ENCODE measurements at places on chromosomes 7 and 10.

- no peak overlapping the region for H3K4me3 ChIP-seq
- no peak overlapping the region for H3K27ac ChIP-seq
- no peaks in the 10 kb centered on the region for H3K27me3 ChIP-seq
- H3K4me1 ChIP-seq, result no peaks in the 10 kb centered on the region
- H3K36me3 ChIP-seq, result no peaks in the 10 kb centered on the region
Observed at GRCh38 chr7:93015101-93015778, 102.5 kb downstream of the SAMD9 start.

DNA sequence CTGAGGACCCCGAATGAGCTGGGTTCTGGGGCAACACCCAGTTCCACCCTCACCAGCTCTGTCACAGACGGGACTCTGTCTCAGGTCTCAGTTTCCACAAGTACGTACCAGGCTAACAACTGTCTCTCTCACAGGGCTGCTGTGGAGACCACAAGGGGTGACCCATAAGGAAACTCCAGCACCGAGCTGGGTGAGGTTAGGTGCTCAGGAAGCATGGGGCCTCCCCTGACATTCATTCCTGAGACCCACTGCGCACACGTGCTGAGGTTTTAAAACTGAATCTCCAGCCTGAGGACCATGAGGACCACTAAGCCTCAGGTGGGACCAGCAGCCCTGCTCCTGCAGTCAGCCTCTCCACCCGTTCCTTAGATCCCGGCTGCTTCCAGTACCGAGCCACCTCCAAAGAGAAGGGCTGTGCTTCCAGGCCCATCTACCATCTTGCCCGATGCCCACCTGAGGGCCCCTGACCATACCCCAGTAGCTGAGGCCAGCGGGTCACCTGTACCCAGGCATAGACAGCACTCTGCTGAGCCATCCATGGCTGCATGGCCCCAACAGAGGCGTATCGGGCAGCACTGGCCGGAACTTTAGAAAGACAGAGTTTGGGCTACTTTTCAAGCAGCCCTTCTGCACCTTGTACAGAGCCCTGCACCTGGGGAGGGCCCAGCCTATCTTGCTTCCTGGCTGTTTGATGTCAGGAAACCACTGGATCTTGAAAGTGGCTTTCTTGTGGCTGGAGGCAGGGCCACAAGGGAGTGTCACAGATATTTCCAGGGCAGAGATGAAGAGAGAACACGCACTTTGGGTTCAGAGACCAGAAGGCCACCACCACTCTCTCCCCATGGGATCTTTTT, 18.7 kb downstream of the HSPA12A start:
- H3K4me1 ChIP-seq, result no peaks in the 10 kb centered on the region
- no peaks in the 10 kb centered on the region for H3K36me3 ChIP-seq
- no peak overlapping the region for H3K4me3 ChIP-seq

DNA sequence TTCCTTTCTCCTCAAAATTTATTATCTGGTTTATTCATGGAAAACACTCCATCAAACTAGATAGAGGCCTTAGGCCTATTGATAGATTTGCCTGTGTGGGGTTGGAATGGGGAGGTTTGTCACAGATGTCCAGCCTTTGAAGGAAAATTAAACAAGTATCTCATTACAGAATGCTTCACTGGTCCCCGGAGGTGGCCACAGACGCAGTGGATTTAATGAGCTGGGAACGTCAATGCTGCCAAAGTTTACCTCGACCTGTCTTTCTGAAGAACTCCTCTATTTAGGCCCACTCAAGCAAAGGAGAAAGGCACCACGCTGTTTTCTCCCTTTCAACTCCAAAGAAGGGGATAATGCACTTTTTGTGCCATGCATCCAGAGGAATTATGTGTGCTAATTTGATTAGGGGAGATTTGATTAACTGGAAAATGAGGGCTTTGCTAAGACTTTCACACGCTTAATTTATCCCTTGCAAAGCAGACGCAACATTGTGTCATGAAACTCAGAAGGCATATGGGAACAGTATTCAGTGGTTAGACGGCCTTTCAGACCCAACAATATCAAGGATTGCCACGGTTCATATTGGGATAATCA, 558.8 kb upstream of the GALNT17 start:
- no peak overlapping the region for H3K4me3 ChIP-seq
- no peaks in the 10 kb centered on the region for H3K36me3 ChIP-seq
- no peak overlapping the region for H3K27ac ChIP-seq
- H3K27me3 ChIP-seq, result no peaks in the 10 kb centered on the region
- DNase-seq, result no peak
- no peaks in the 10 kb centered on the region for H3K4me1 ChIP-seq

- no peak overlapping the region for H3K27ac ChIP-seq
- no peaks in the 10 kb centered on the region for H3K36me3 ChIP-seq
- no peak overlapping the region for H3K4me3 ChIP-seq
- no peak for DNase-seq
- H3K27me3 ChIP-seq, result no peaks in the 10 kb centered on the region
Observed at GRCh38 chr7:142428094-142428493, 170.2 kb upstream of the PRSS58 start.

GRCh38 chr7:139618482-139619366, 95.2 kb downstream of the CLEC2L start:
- no peak overlapping the region for H3K4me3 ChIP-seq
- peaks cover 7% of the 10 kb centered on the region for H3K4me1 ChIP-seq
- H3K27ac ChIP-seq, result no peak overlapping the region
- H3K36me3 ChIP-seq, result no peaks in the 10 kb centered on the region
- H3K27me3 ChIP-seq, result no peaks in the 10 kb centered on the region

GRCh38 chr7:116497708-116498107, 1.8 kb upstream of the CAV2 start:
- no peaks in the 10 kb centered on the region for H3K27me3 ChIP-seq
- no peak overlapping the region for H3K27ac ChIP-seq
- H3K36me3 ChIP-seq, result no peaks in the 10 kb centered on the region
- peaks cover 17% of the 10 kb centered on the region for H3K4me1 ChIP-seq

DNA sequence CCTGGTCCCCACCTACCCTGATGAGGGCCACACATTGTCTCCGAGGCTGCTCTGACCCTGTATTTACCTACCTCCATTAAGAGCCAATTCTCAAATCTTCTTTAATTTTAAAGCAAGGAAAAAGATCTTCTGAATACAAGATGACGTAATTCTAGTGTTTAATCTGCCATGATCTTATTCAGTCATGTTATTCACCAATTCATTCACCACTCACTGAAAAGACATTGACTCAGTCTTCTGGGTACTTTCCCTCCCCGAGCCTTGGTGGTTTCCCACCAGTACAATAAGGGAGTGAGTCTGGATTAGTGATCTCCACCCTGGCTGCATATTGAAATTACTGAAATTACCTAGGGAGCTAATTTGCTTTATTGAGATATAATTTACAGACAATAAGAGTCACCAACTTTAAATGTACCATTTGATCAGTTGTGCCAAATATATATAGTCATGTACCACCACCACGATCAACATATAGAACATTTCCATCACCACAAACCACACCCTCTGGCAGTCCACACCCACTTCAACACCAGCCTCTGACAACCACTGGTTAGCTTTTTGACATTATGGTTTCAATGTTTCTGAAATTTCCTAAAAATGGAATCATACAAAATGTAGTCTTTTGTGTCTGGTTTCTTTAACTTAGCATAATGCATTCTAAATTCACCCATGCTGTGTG, 117.5 kb upstream of the UNC5B start:
- DNase-seq, result no peak
- H3K27me3 ChIP-seq, result no peaks in the 10 kb centered on the region
- no peak overlapping the region for H3K4me3 ChIP-seq
- no peaks in the 10 kb centered on the region for H3K4me1 ChIP-seq

DNA sequence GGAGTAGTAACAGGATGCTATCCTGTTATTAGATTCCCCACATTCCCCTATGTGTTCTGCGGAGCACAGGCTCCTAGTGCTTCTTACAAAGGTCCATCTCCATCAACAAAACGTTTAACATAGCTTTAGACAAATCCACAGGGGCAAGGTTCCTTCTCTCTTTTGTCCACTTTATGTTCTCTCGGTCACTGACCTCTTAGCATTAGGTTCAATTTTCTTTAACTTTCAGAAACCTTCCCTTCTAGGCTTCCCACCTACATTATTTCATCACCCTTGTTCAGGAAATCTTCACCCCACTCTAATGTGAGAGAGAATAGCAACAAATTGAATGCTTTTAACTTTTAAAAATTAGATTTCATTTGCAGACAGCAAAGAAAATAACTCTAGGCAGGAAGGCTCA, 84.9 kb downstream of the DOCK4 start:
- no peaks in the 10 kb centered on the region for H3K4me1 ChIP-seq
- DNase-seq, result no peak
- H3K4me3 ChIP-seq, result no peak overlapping the region
- H3K27me3 ChIP-seq, result no peaks in the 10 kb centered on the region

DNA sequence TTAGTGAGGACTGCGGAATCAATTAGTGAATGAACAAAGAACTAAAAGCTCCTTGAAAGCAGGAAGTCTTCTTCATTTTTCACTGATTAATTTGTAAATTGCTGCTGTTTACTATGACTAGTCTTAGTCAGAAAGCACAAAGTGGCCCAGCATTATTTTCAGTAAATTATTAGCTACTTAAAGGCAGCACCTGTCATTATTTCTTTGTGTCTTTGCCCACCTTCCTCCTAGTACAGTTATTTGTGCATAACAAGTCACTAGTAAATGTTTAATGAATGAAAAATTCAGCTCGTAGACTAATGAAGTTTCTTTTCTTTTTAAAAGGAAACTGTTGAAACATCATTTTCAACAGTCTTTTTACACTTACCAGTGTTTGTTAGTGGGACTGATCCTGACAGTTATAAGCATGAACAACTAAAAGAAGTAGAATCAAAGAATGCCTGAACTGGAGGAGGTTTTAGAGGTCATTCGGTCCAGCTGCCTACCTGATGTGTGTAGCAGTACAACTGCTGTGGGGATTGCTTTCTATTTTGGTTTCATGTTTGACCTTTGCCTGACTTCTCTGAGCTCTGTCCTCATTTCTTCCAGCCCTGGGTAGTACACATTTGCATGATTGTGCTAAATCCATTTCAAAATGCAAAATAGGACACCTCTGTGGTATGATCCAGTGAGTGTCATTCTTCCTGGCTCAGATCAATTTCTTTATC, 140.0 kb upstream of the PHYHIPL start:
- H3K4me1 ChIP-seq, result no peaks in the 10 kb centered on the region
- H3K4me3 ChIP-seq, result no peak overlapping the region
- no peaks in the 10 kb centered on the region for H3K36me3 ChIP-seq
- DNase-seq, result no peak
- no peak overlapping the region for H3K27ac ChIP-seq

- H3K4me3 ChIP-seq, result no peak overlapping the region
- no peaks in the 10 kb centered on the region for H3K36me3 ChIP-seq
- H3K27ac ChIP-seq, result no peak overlapping the region
- DNase-seq, result no peak
- H3K4me1 ChIP-seq, result no peaks in the 10 kb centered on the region
- no peaks in the 10 kb centered on the region for H3K27me3 ChIP-seq
Observed at GRCh38 chr10:48993627-48994026, 54.0 kb upstream of the LRRC18 start.

- no peaks in the 10 kb centered on the region for H3K4me1 ChIP-seq
- no peak overlapping the region for H3K27ac ChIP-seq
- no peaks in the 10 kb centered on the region for H3K36me3 ChIP-seq
- no peak for DNase-seq
Observed at GRCh38 chr10:66877361-66877760, 48.5 kb upstream of the LRRTM3 start.

- no peaks in the 10 kb centered on the region for H3K36me3 ChIP-seq
- no peak overlapping the region for H3K4me3 ChIP-seq
- H3K27ac ChIP-seq, result no peak overlapping the region
- H3K4me1 ChIP-seq, result no peaks in the 10 kb centered on the region
- no peak for DNase-seq
- no peaks in the 10 kb centered on the region for H3K27me3 ChIP-seq
Observed at GRCh38 chr10:47182934-47183703, 116.9 kb upstream of the GDF10 start.

DNA sequence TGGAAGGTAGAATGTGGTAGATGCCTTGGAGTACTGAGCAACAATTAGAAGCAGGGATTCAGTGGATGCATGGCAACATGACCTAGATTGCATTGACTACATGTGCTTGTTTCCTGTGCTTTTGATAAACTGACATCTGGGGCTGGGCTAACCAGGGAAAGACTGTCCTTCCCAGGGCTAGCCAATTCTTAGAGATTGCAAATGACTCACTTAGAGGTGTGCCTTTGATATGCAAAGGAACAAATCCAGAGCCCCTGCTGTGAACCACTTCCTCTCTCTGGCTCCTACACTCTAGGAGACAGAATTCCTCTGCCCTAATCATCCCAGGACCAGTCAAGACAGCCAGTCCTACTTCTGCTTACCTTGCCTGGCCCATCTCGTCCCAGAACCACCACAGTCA, 651.5 kb downstream of the LRMDA start:
- no peaks in the 10 kb centered on the region for H3K36me3 ChIP-seq
- H3K4me1 ChIP-seq, result no peaks in the 10 kb centered on the region
- DNase-seq, result no peak

- no peaks in the 10 kb centered on the region for H3K27me3 ChIP-seq
- no peak overlapping the region for H3K27ac ChIP-seq
- no peaks in the 10 kb centered on the region for H3K4me1 ChIP-seq
- no peaks in the 10 kb centered on the region for H3K36me3 ChIP-seq
Observed at GRCh38 chr7:52749880-52750279, 285.6 kb upstream of the POM121L12 start.

DNA sequence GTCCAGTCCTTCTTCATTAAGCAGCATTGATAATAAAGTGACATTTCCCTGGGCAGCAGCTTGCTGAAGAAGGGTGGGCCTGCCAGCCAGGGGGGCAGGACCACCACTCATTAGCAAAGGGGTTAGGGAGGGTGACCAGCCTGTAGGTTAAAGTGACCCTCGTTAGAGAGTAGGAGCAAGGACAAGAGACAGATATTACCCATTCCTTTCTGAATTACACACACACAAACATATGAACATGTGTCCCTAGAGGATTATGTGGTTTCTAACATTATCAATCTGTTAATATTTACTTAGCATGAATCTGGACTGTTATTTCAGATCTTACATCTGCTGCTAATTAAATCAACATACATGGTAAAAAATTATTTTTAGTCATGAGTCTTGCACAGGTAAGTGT, 88.9 kb downstream of the CTTNBP2 start:
- no peaks in the 10 kb centered on the region for H3K36me3 ChIP-seq
- no peak overlapping the region for H3K27ac ChIP-seq
- no peaks in the 10 kb centered on the region for H3K4me1 ChIP-seq
- H3K27me3 ChIP-seq, result no peaks in the 10 kb centered on the region
- no peak for DNase-seq

Measured in left lung (tissue), 14 donors.